Fibroblast of skin of scalp (primary cell): ENCODE measurements at places on chromosomes 16 and 17.

- peak; percentile 96 for DNase-seq
Observed at GRCh38 chr17:44006598-44007345, 2.4 kb downstream of the NAGS start.

DNA sequence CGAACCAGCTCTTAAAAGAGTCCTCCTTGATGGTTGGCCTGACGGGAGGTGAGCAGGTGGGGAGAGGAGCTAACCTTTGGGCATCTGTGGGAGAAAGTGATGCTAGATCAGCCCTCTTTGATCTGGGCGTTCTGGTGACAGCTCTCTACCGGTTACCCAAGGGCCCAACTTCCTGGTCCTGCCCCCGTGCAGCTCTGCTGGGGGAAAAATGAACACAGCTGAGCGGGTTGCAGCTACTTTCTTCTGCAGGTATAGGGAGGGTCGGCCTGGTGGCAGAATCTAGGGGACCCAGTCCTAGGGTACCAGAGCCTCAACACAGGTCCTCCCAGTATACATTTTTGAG is 2.9 kb downstream of the SHISA9 start:
- DNase-seq, result no peak

DNA sequence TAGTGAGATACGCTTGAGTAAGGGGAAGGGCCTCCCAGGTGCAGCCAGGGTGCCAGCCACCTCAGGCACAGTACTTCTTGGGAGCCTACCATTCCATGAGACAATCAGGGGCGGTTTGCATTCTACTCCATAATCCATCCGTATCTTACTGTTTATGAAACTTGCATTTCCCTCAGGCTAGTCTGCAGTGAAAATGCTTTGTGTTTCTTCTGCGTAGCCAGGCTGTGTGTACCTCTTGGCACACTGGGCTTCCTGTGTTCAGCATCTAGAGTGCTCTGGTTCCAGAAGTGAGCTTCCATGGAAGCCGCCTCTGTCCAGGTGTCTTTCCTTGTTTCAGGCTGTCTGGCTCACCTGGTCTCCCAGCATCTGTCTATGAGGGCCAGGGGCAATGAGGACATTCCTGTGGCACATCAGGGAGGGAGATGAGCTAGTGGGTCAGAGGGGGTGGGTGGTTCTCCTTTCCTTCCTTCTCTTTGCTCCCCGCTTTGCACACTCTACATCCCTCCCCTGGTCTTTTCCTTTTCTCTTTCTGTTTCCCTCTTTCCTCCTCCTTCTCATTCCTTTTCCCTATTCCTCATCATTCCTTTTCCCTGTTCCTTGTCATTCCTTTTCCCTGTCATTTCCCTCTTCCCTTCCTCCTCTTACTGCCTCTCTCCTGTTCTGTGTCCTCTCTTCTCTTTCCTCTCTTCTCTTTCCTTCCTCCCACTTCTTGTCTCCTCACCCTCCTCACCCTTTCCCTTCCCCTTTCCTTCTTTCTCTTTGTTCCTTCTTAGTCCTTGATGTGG is 386.5 kb downstream of the CPPED1 start:
- no peak for DNase-seq

- no peak for DNase-seq
Observed at GRCh38 chr16:72104905-72105304, 11.3 kb downstream of the DHX38 start.

- no peak for DNase-seq
Observed at GRCh38 chr16:27481282-27481934, 68.3 kb downstream of the GTF3C1 start.

- peak; percentile 17 for DNase-seq
Observed at GRCh38 chr17:68290955-68291835, at the start of the genes ARSG and SLC16A6. TSS of gene ARSG (plus strand) at chr17:68291495. CDS start at chr17:68307494, 15,999 bp downstream. TSS of gene SLC16A6 (minus strand) at chr17:68291127. CDS start at chr17:68278320, 12,807 bp downstream.

- DNase-seq, result no peak
Observed at GRCh38 chr16:30430428-30430970, 669 bp upstream of the DCTPP1 start.

DNA sequence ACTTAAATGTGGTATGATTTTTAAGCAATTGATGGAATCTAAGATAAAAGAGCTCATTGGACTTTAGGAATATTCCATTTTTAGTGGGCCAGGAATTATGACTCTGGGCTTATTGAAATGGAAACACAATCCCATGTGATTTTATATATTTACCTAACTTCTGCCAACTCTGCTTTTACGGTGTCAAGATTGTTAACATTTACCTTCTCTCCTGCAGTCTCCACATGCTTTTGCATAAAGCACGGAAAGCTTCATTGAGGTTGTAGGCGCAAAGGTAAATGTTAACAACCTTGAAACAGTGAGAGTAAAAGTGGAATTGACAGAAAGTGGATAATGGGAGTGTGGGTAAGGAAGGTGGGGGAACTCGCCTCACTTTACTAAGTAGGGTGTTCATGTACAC is 468.1 kb downstream of the PMP22 start:
- no peak for DNase-seq

DNA sequence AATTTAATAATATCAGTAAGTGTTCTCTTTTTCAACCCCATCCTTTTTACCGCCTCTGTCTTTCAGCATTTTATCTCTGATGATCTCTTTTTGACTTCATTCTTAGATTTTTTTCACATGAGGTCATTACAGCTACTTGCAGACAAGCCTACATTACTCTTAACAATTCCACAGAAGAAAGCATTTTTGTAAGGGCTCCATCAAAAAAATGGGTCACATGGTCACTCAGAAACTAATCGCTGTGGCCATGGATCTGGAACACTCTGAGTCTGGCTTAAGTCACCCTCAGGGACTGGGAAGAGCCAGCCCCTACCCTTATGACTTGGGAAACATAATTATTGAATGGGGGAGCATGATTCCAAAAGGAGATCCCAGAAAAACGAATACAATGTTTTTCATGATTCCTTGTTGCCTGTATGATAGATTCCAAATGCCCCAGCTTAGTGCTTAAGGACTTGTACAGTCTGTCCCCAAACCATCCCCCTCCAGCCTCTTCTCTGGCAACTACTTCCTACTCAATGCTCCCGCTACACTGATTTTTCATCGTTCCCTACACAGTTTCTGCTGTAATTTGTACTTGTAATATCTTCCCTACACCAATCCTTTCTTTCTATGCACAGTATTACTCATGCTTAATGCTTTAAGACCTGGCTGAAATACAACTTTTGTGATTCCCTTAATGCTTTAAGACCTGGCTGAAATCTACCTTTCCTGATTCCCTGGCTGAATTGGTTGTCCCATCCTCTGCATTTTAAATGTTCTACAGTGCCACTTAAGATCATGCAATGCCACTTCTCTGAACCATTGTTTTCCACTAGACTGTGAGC is 457.8 kb downstream of the HS3ST4 start:
- no peak for DNase-seq

DNA sequence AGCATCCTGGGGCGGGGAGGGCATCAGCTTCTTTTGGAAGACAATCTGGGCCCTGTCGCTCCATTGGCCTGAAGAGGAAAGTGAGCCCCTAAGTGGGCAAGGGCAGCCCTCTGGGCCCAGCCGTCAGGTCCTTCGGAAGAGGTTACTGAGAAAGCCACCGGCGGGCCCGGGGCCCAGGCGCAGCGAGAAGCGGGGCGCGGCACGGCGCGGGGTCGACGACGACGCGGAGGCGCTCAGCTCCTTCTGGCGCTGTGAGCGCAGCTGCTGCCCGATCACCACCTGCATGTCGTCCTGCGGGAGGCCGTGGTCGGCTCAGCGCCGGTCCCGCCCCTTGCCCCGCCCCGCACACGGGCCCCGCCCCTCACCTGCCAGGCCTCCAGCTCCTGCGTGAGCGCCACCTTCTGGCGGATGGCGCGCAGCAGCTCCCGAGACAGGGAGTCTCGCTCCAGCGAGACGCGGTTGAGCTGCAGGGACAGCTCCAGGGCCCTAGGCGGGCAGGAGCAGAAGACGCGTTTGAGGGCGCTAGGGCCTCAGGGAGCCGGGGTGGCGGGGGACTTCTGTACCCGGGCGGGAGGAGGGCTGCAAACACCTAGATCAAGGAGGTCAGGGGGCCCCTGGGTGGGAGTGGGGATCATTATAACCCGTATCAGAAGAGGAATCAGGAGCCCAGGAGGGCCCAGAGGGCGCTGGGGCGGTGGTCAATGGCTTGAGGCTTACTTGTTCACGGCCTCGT is 4.3 kb downstream of the THOC6 start:
- DNase-seq, result peak; percentile 76

- DNase-seq, result no peak
Observed at GRCh38 chr16:86244936-86245335, 265.4 kb upstream of the FOXF1 start.

GRCh38 chr16:23510164-23510914 is at the start of gene GGA2:
TSS of gene GGA2 (minus strand) at chr16:23510494. CDS start at chr16:23510411, 83 bp downstream.
- DNase-seq, result peak; percentile 84

DNA sequence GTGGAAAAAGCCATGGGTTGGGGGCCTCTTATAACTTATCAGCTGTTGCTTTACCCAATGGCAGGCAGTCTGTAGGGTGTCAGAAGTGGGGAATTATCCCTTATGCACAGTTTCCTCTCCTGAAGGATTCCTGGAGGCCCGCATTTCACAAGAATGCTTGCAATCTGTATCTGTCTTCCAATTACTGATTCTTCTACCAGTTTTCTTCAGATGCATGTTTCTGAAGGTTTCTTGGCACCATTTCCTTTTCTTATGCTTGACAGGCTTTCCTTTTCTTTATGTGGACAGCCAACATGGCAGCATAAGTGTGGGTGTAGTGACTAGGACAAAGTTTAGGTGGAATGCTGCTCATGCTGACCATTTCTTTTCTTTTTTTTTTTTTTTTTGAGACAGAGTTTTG is 36.1 kb downstream of the MAP3K3 start:
- no peak for DNase-seq

GRCh38 chr16:85463672-85464382 is 149.3 kb upstream of the GSE1 start:
- DNase-seq, result no peak

GRCh38 chr16:25487888-25488287 is 203.9 kb upstream of the HS3ST4 start:
- no peak for DNase-seq
